Astrocyte (in vitro differentiated cells and primary cell): ENCODE measurements at places on chromosomes 3 and 15.

- no peak for DNase-seq
- H3K4me1 ChIP-seq, result no peaks in the 10 kb centered on the region
- H3K4me3 ChIP-seq, result no peak overlapping the region
- no peaks in the 10 kb centered on the region for H3K27me3 ChIP-seq
- no peaks in the 10 kb centered on the region for H3K36me3 ChIP-seq
These were observed 357.2 kb upstream of the TPRG1 start for GRCh38 chr3:188814581-188814980.

DNA sequence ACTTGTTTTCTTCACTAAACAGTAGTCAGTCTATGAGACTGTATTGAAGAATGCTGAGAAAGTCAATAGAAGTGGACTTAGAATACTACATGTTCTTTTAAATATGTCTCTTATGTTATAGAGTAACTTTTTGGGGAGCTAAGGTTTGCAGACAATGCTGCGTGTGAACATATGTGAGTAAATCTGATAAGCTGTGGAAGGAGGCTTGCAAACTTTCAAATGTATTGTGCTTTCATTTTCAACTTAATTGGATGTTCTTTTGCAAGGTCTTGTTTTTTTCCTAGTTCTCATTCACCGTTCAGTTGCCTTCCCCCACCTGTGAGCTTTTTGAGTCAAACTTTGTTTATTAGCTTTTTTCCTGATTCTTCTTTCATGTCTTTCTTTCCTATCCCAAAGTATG, 176.2 kb downstream of the LPP start:
- H3K27me3 ChIP-seq, result no peaks in the 10 kb centered on the region
- peaks cover 5% of the 10 kb centered on the region for H3K36me3 ChIP-seq
- no peaks in the 10 kb centered on the region for H3K4me1 ChIP-seq
- no peak overlapping the region for H3K27ac ChIP-seq
- no peak for DNase-seq
- H3K4me3 ChIP-seq, result no peak overlapping the region

GRCh38 chr3:195003893-195004289, 267.1 kb downstream of the XXYLT1 start:
- no peaks in the 10 kb centered on the region for H3K36me3 ChIP-seq
- DNase-seq, result no peak
- peaks cover 58% of the 10 kb centered on the region for H3K27me3 ChIP-seq

GRCh38 chr3:52458770-52459545, 3.6 kb downstream of the NISCH start:
- H3K27ac ChIP-seq, result no peak overlapping the region
- H3K36me3 ChIP-seq, result peaks cover 28% of the 10 kb centered on the region
- H3K27me3 ChIP-seq, result no peaks in the 10 kb centered on the region
- no peak for DNase-seq
- no peak overlapping the region for H3K4me3 ChIP-seq

GRCh38 chr3:130517602-130518001, 625 bp downstream of the COL6A6 start:
- H3K4me3 ChIP-seq, result no peak overlapping the region
- DNase-seq, result peak; percentile 8
- no peaks in the 10 kb centered on the region for H3K36me3 ChIP-seq
- no peak overlapping the region for H3K27ac ChIP-seq

GRCh38 chr15:35958975-35959374, 413.0 kb upstream of the DPH6 start:
- H3K27me3 ChIP-seq, result no peaks in the 10 kb centered on the region
- peak; percentile 23 for DNase-seq
- no peak overlapping the region for H3K4me3 ChIP-seq
- no peaks in the 10 kb centered on the region for H3K36me3 ChIP-seq
- H3K4me1 ChIP-seq, result no peaks in the 10 kb centered on the region

DNA sequence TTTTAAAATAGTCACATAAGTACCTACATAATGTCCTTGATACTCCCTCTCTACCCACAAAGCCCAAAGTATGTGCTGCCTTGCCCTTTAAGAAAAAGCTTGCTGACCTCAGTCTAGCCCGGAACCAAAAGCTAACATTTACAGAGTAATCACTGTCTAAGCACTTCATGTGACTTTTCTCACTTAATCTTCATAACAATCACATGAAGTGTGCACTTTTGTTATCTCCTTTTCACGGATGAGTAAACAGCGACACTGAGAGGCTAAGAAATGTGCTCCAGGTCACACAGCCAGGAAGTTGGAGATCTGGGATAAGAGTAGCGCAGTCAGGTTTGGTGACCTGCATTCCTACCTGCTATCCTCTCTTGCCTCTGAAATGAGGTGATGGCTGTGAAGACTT, 194.0 kb downstream of the ITPR1 start:
- H3K4me3 ChIP-seq, result no peak overlapping the region
- H3K36me3 ChIP-seq, result no peaks in the 10 kb centered on the region
- no peaks in the 10 kb centered on the region for H3K27me3 ChIP-seq

- H3K27me3 ChIP-seq, result no peaks in the 10 kb centered on the region
- H3K4me1 ChIP-seq, result peaks cover 13% of the 10 kb centered on the region
- no peak overlapping the region for H3K4me3 ChIP-seq
- no peak for DNase-seq
- H3K27ac ChIP-seq, result no peak overlapping the region
- H3K36me3 ChIP-seq, result no peaks in the 10 kb centered on the region
These were observed 143.4 kb downstream of the CHSY1 start for GRCh38 chr15:101108461-101108775.

- no peaks in the 10 kb centered on the region for H3K27me3 ChIP-seq
- no peak overlapping the region for H3K4me3 ChIP-seq
- no peak for DNase-seq
- H3K36me3 ChIP-seq, result peaks cover 6% of the 10 kb centered on the region
These were observed 20.5 kb downstream of the EXOG start for GRCh38 chr3:38516669-38517068.

- H3K27ac ChIP-seq, result no peak overlapping the region
- no peaks in the 10 kb centered on the region for H3K36me3 ChIP-seq
- DNase-seq, result peak; percentile 19
- no peak overlapping the region for H3K4me3 ChIP-seq
- no peaks in the 10 kb centered on the region for H3K4me1 ChIP-seq
- H3K27me3 ChIP-seq, result no peaks in the 10 kb centered on the region
These were observed 9.4 kb downstream of the SNX1 start for GRCh38 chr15:64105113-64105704.

- H3K36me3 ChIP-seq, result no peaks in the 10 kb centered on the region
- H3K4me1 ChIP-seq, result peaks cover 23% of the 10 kb centered on the region
- DNase-seq, result no peak
- no peak overlapping the region for H3K27ac ChIP-seq
- no peak overlapping the region for H3K4me3 ChIP-seq
These were observed 37.2 kb upstream of the ANPEP start for GRCh38 chr15:89851673-89852341.

GRCh38 chr3:110126065-110126464, 788.7 kb upstream of the DPPA4 start:
- no peak overlapping the region for H3K27ac ChIP-seq
- H3K36me3 ChIP-seq, result no peaks in the 10 kb centered on the region
- peak; percentile 40 for DNase-seq
- no peaks in the 10 kb centered on the region for H3K4me1 ChIP-seq

DNA sequence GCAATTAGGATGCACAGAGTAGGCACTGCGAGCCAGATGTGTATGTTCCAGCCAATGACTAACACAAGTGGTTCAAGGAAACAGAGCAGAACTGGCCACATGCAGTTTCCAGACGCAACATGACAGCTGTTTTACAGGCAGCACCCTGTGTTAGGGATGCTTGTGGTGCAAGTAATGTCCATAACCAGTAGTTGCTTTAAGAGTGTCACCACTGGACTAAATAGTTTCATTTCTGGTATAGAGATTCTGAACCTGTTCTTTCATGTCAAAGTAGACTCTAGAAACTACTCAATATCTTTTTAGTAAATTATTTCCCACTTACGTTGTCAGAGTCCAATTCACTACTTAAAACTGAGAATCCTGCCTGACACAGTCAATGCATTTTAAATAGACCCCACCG, 14.5 kb upstream of the LPP start:
- no peaks in the 10 kb centered on the region for H3K27me3 ChIP-seq
- no peak for DNase-seq
- no peak overlapping the region for H3K4me3 ChIP-seq

DNA sequence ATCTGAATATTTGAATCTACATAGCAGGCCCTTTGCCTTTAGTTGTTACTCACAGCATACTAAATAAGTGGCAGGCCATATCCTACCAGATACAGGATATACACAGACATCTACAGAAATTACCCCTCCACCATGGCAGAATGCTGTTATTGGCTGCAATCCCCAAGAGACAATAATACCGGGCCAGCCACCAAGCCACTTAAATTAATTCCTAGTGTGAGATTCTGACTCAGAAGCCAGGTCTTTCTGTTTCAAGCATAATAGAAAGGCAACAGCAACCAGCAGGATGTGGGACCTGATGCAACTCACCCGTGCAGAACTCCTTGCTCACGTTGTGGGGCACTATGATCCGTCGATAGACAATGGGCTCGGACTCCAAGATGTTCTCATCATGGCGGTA, 39.8 kb downstream of the CLK3 start:
- DNase-seq, result peak; percentile 52
- no peak overlapping the region for H3K27ac ChIP-seq
- peaks cover 34% of the 10 kb centered on the region for H3K4me1 ChIP-seq
- H3K27me3 ChIP-seq, result no peaks in the 10 kb centered on the region

GRCh38 chr3:193573403-193574191, 18.9 kb upstream of the ATP13A4 start:
- no peak overlapping the region for H3K27ac ChIP-seq
- no peaks in the 10 kb centered on the region for H3K4me1 ChIP-seq
- DNase-seq, result peak; percentile 31
- H3K27me3 ChIP-seq, result no peaks in the 10 kb centered on the region
- no peaks in the 10 kb centered on the region for H3K36me3 ChIP-seq
